ENCODE measurements at places on chromosomes 4 and X. TPM values are rescaled to one million over a fixed set of nuclear protein-coding genes. Genes with fewer than 3 reads are reported as not detected.

The TLR3 gene
- 26.8 TPM for total RNA-seq

The TCEAL7 gene
- 3.2 TPM for total RNA-seq

The RAB39B gene
- 0.95 TPM for total RNA-seq

The NLRP2B gene
- total RNA-seq, result not detected

The FAM200B gene
- 35.3 TPM for total RNA-seq

The PCDH11X gene
- total RNA-seq, result 0.18 TPM

The IGSF1 gene
- 0.09 TPM for total RNA-seq

The FGF13 gene
- total RNA-seq, result 4.0 TPM

The AVPR2 gene
- 1.9 TPM for total RNA-seq

The CCDC158 gene
- total RNA-seq, result 0.74 TPM
